SW 1271 (cell line): ENCODE measurements at places on chromosomes 12 and 14.

- DNase-seq = no peak
Observed at GRCh38 chr12:53098354-53098981, 1.0 kb downstream of the IGFBP6 start.

GRCh38 chr14:99649219-99649618 lies 4.3 kb downstream of the HHIPL1 start:
- DNase-seq = no peak

DNA sequence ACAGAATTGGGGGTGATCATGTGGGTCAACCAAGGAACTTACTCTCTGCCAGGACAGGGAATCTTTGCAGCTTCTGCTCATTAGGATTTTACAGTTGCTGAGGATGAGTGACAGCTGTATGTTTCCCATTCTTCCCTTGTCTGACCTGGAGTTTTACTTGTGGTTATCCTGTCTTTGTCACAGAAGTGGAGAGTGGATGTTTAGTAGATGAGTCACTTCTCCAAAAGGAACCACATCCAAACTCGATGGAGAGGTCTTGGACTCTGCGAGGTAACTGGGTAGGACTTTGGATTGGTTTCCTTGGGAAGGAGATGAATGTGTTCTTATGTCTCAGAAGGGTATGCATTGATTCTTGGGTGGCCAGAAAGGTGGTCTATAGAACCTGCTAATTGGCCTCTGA lies 53.8 kb upstream of the USP44 start:
- DNase-seq = peak; percentile 57

DNA sequence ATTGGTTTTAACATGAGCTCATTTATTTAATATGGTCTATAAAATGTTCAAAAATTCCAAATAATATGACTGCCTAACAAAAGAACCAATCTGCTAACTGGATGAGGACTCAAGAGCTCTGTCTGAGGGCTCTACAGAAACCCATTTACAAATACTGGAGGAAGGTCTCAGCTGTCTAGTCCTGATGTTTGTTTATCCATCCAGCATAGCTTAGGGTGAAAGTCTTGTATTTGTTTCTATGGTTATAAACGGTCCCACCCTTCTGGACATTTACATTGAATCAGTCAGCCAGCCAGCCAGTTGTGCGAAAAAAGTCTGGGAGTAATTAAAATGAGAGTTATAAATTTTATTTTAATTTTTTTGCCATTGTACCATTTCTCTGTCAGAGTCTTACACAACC lies 220.7 kb downstream of the BMP4 start:
- no peak for DNase-seq

GRCh38 chr12:20426957-20427356 lies 58.6 kb downstream of the PDE3A start:
- no peak for DNase-seq

- no peak for DNase-seq
Observed at GRCh38 chr12:53935383-53936341, 3.0 kb upstream of the HOXC13 start.

DNA sequence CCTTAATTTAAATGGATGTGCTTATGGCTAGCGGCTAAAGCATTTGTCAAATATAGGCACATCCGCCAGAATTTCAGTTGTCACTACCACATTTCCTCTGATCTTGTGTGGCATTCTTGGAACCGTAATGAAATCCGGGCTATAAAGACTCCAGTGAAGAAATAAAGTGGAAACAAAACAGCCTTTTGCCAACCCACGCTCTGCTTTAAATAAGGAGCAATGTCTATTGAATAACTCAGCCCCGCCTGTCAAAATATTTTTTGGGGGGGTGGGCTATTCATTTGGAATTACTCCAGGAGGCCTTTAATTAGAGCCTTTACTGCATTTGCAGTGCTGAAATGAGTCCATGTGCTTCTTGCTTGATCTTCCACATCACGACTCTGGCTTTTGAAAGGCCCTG lies 179.6 kb upstream of the RPH3A start:
- DNase-seq = no peak

GRCh38 chr12:105420046-105420445 lies 89.6 kb downstream of the C12orf75 start:
- no peak for DNase-seq

- no peak for DNase-seq
Observed at GRCh38 chr14:56124327-56124726, 6.1 kb downstream of the PELI2 start.

DNA sequence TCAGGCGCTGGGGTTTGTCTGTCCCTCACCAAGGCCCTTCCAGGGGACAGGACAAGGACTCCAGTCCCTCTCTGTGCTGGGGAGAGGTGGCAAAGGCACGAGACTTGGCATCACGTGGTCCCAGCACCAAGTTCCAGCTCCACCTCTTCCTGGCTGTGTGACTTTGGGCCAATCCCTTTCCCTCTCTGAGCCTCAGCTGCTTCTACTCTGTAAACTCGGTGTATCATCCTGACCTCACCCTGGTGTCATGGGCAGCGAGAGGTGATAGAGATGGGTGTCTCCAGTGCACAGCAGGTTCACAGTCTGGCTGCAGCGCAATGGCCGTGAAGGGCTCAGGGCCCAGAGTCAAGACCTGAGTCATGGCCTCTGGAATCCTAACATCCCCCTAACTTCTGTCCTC lies 54.0 kb downstream of the MVK start:
- DNase-seq = no peak

- no peak for DNase-seq
Observed at GRCh38 chr12:20187456-20187855, 180.9 kb upstream of the PDE3A start.

GRCh38 chr14:105307052-105307727 lies 6.4 kb upstream of the BRF1 start:
- DNase-seq = no peak

- no peak for DNase-seq
Observed at GRCh38 chr14:80419345-80419744, 208.0 kb upstream of the DIO2 start.

DNA sequence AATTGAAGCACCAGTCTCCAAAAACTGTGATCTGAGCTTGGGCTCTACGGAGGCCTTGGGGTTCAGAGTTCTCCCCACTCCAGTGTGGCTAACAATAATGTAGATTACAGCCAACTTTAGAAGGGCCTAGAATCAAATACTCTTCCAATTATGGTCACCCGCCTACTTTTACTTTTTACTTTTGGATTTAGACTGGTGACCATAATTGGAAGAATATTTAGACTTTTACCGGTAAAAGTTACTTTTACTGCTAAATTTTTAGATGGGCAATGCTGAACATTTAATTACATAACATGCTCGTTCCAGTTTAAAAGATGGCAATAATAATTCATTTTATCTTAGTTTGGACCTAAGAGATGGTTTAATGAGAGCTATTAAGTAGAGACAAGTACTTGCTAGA lies 39.2 kb downstream of the PPTC7 start:
- no peak for DNase-seq

GRCh38 chr12:94372461-94372860 lies 87.2 kb downstream of the CEP83 start:
- no peak for DNase-seq

GRCh38 chr14:77067632-77068516 lies 30.2 kb upstream of the CIPC start:
- peak; percentile 54 for DNase-seq

DNA sequence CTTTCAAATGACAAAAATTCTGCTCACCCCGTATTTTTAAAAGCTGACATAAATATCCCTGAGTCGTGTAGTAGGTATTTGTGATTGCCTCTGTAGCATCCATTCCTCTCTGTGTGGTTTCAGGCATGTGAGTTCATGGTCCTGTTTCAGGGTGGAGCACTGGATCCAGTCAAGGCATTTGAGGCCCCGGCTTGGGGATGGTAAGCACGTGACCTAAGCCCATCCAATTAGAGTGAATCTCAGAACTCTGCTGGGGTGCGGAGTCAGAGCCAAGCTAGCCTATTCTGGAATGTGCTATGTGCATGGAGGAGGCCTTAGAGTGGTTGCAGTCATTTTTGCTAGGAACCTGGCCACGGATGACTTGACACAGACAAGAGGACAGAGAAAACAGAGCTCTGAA lies 4.3 kb upstream of the CSRP2 start:
- no peak for DNase-seq

DNA sequence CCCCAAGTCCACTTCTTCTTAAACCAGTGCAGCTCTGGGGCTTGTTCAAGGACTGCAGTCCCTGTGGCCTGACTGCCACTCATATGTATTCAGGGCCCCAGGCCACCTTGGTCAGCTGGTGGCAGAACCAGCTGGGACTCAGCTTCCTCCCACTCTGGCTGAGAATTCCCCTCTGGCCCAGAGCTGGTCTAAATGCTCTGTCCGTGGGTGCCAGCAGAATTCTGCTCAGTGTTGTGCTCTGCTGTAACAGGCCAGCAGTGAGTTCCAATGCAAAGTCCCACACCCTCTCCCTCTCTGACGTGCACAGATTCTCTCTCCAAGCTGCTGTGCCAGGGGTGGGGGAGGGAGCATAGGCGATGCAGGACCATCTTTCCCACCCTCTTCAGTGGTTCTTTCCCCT lies 210.4 kb upstream of the RGS6 start:
- DNase-seq = no peak

DNA sequence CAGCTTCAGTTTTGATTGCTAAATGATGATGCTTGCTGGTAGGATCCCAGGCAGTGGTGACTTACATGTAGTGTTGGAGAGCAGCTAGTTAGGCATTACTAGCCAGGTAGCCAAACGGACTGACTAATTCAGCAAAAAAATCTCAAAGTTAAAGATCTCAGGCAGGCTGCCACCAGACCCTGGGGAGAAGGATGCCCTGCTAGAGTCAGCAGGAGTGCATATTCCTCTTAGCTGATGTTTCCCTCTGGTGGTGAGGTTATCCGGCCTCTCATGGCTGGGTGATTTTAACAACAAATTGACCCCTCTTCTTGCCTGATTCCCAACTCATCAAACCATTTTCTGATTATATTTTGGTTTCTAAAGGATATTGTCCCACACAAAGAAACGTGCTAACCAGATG lies 2.8 kb downstream of the EFS start:
- DNase-seq = no peak

DNA sequence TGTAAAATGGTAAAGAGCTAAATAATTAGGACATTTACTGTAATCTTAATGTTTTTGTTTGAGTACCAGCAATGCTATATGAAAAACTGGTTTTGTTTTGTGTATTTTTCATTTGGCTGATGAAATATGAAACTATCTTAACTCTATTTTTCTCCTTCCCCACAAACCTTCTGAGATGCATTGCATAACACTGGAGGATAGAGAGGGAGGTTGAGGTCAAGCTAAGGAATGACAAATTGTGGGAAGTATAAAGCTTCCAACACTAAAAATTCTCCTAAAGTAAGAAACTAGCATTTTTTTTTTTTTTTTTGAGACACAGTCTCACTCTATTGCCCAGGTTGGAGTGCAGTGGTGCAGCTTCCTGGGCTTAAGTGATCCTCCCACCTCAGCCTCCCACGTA lies 31.5 kb upstream of the SRP54 start:
- DNase-seq = no peak

GRCh38 chr12:77814386-77814785 lies 16.3 kb upstream of the NAV3 start:
- DNase-seq = no peak

- DNase-seq = no peak
Observed at GRCh38 chr12:70772836-70773235, 135.6 kb upstream of the PTPRB start.

DNA sequence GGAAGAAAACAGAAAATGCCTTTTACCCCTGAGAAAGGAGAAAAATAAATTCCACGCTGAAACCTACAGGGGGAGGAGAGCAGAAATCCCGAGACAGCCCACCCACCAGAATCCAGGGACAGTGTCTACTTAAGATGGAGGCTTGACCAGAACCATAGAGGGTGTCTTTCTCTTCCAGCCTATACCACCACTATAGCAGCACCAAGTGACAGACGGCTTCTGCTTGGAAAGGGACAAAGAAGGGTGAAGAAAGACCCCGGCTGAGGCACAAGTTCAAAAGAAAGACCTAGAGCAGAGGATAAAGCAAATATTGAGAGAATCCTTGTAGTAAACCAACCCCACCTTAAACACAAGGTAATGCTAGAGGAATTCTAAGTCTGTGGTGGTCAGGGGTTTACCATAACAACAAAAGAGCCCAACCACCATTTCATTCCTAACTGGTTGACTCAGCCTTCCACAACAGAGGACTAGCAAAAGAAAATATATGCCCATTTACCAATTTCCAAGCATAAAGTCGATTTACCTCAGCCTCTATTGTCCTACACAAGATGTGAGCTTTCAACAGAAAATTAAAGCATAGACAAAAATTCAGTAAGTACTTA lies 105.3 kb upstream of the FOXG1 start:
- DNase-seq = peak; percentile 37

DNA sequence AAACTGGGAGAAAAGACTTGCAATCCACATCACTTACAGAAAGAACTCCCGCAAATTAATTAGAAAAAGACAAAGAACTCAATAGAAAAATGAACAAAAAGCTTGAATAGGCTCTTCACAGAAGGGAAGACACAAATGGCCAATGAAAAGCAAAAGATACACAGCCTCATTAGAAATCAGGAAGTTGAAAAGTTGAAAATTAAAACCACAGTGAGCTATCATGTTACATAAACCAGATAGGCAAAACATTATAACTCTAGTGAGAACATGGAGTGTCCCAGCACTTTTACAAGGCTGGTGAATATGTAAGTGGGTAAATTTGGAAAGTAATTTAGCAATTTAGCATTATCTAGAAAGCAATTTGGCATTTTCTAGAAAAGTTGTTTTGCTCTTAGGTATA lies 158.4 kb upstream of the RASSF8 start:
- no peak for DNase-seq

- peak; percentile 42 for DNase-seq
Observed at GRCh38 chr14:54440873-54441868, at the start of gene CNIH1. TSS of gene CNIH1 (minus strand) at chr14:54441374. CDS start at chr14:54441327, 47 bp downstream.

GRCh38 chr14:66645716-66646115 lies 137.8 kb downstream of the GPHN start:
- peak; percentile 51 for DNase-seq

DNA sequence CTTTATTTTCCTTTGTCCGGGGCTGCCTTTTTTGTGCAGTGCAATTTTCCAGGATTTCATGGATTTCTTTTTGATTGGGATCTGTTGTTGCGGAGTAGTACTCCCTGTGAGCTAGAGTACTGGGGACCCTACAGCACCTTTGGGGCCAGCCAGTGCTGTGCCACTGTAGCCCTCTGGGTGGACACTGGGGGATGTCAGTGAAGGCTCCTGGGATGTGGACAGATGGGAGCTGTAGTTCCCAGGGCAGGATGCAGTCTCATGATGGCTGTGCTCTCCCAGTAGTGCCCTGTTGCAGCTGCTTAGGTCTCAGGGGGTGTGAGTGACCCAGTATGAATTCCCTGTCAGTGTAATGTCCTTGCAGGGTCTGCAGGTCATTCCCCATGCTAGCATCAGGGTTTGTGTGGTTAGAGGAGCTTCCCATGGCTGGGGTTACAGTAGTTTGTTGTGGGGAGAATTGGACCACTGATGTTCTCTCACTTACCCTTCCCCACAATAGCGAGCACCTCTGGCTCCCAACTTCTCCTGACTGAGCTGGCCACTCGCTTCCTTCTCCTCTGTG lies 72.2 kb downstream of the BRMS1L start:
- no peak for DNase-seq

- DNase-seq = no peak
Observed at GRCh38 chr12:21221072-21221471, 90.1 kb downstream of the SLCO1B1 start.

GRCh38 chr12:71755146-71755892 lies 656 bp downstream of the RAB21 start:
- DNase-seq = peak; percentile 49

GRCh38 chr12:132610051-132610759 lies at the start of gene LRCOL1:
TSS of gene LRCOL1 (minus strand) at chr12:132610582. CDS start at chr12:132606251, 4,331 bp downstream.
- DNase-seq = no peak
